ENCODE measurements at places on chromosomes 5 and 9. TPM values are rescaled to one million over a fixed set of nuclear protein-coding genes. Genes with fewer than 3 reads are reported as not detected.

PTPN3 gene
- 0.03 TPM for total RNA-seq

OR1J2 gene
- not detected for total RNA-seq

SLC34A3 gene
- total RNA-seq, result not detected

SPINK7 gene
- not detected for total RNA-seq

PPP2R2B gene
- 2.0 TPM for total RNA-seq

CCL21 gene
- not detected for total RNA-seq

IFT74 gene
- total RNA-seq, result 5.7 TPM

APBA1 gene
- total RNA-seq, result 0.13 TPM

FAM221B gene
- total RNA-seq, result not detected

GRCh38 chr9:134829356-134829937, 51.2 kb upstream of the FCN2 start:
- no peaks in the 10 kb centered on the region for H3K36me3 ChIP-seq
- no peak overlapping the region for H3K27ac ChIP-seq
- H3K4me3 ChIP-seq, result no peak overlapping the region
- H3K4me1 ChIP-seq, result no peaks in the 10 kb centered on the region
- DNase-seq, result no peak

DNA sequence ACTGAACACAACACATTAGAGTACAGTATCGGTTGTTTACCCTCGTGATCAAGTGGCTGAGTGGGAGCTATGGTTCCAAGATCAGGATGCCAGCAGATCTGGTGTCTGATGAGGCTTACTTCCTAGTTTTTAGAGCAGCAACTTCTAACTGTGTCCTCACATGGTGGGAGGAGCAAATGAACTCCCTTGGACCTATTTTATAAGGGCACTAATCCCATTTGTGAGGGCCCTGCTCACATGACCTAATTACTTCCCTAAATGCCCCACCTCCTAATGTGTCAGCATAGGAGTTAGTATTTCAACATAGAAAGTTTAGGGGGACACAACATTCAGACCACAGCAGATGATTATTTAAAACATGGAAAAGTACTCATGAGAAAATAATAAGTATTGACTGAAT, 111.8 kb downstream of the GCNT1 start:
- peak overlapping the region; percentile 63 for H3K27ac ChIP-seq
- peaks cover 23% of the 10 kb centered on the region for H3K36me3 ChIP-seq
- peaks cover 38% of the 10 kb centered on the region for H3K4me1 ChIP-seq
- H3K27me3 ChIP-seq, result peaks cover 12% of the 10 kb centered on the region
- H3K4me3 ChIP-seq, result peak overlapping the region; percentile 68

DNA sequence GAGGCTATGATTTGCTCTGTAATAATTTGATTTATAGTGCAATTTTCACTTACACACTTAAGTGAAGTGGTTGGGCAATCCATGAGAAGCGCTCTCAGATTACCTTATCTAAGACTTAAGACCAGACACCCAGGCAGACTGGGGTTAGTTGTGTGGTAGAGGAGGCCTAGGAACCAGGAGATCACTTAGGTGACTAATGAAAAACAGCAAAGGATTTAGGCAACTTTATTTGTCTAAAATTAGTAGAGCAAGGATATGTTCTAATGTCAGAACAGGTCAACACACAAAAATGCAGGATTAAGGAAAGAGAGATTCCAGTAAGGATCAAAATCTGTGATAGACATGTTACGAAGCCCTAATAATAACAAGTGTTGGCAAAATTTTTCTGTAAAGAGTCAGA, 913.8 kb downstream of the TLE1 start:
- H3K4me3 ChIP-seq, result no peak overlapping the region
- H3K27ac ChIP-seq, result no peak overlapping the region
- no peaks in the 10 kb centered on the region for H3K4me1 ChIP-seq
- H3K27me3 ChIP-seq, result no peaks in the 10 kb centered on the region
- H3K36me3 ChIP-seq, result no peaks in the 10 kb centered on the region

DNA sequence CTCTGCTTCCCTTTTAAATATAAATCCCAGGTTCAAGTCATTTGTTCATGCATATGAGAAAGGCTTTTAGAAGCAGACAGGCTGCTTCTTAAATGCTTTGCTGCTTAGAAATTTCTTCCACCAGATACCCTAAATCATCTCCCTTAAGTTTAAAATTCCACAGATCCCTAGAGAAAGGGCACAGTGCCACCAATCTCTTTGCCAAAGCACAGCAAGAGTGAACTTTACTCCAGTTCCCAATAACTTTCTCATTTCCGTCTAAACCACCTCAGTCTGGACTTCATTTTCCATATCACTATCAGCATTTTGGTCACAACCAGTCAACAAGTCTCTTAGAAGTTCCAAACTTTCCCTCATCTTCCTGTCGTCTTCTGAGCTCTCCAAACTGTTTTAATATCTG, 679.8 kb upstream of the FTMT start:
- H3K27ac ChIP-seq, result no peak overlapping the region
- no peaks in the 10 kb centered on the region for H3K36me3 ChIP-seq
- H3K27me3 ChIP-seq, result no peaks in the 10 kb centered on the region

DNA sequence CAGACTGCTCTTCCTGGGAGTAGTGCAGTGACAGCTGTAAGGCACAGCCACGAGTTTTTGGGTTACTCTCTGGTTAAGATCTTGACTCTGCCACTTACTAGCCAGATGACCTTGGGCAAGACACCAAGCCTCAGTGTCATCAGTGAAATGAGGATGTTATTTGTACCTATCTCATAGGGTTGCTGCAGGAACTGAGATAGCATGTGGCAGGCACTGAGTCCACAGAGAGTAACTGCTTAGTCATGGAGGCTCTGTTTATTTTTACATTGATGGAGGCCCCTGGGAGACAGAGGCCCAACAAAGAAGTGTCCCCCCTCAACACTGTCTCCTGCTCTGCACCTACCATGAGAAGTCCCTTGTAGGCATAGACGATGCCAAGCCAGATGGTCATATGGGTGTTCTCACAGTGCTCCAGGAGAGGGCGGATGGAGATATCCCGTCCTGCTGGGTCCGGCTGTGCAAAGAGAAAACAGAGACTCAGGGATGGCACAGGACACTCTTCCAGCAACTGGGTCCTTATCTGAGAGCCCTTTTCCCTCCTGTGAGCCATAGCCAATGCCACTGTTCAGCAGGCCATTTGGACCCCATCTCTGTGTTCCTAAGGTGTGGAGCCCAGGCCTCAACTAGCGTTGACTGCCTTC, 55.4 kb upstream of the TBC1D2 start:
- no peak overlapping the region for H3K4me3 ChIP-seq
- H3K4me1 ChIP-seq, result no peaks in the 10 kb centered on the region
- H3K27ac ChIP-seq, result no peak overlapping the region
- no peak for DNase-seq
- no peaks in the 10 kb centered on the region for H3K36me3 ChIP-seq
- H3K27me3 ChIP-seq, result no peaks in the 10 kb centered on the region

- H3K27ac ChIP-seq, result no peak overlapping the region
- peaks cover 15% of the 10 kb centered on the region for H3K4me1 ChIP-seq
- peaks cover 26% of the 10 kb centered on the region for H3K27me3 ChIP-seq
- peak overlapping the region; percentile 71 for H3K4me3 ChIP-seq
- no peak for DNase-seq
These were observed 486 bp downstream of the NPDC1 start for GRCh38 chr9:137045294-137046087.

- no peaks in the 10 kb centered on the region for H3K4me1 ChIP-seq
- no peak for DNase-seq
- peaks cover 26% of the 10 kb centered on the region for H3K36me3 ChIP-seq
- no peak overlapping the region for H3K27ac ChIP-seq
These were observed 24.6 kb downstream of the HSDL2 start for GRCh38 chr9:112404508-112404932.

- H3K4me3 ChIP-seq, result no peak overlapping the region
- no peaks in the 10 kb centered on the region for H3K4me1 ChIP-seq
- H3K27me3 ChIP-seq, result peaks cover 79% of the 10 kb centered on the region
- peaks cover 3% of the 10 kb centered on the region for H3K36me3 ChIP-seq
- peak overlapping the region; percentile 8 for H3K27ac ChIP-seq
These were observed 125.3 kb downstream of the TMEM174 start for GRCh38 chr5:73298251-73298771.

GRCh38 chr9:132008855-132009812, 70.5 kb downstream of the MED27 start:
- no peak for DNase-seq
- H3K36me3 ChIP-seq, result peaks cover 9% of the 10 kb centered on the region
- H3K4me1 ChIP-seq, result peaks cover 16% of the 10 kb centered on the region
- no peaks in the 10 kb centered on the region for H3K27me3 ChIP-seq
- no peak overlapping the region for H3K4me3 ChIP-seq
- H3K27ac ChIP-seq, result no peak overlapping the region

- H3K27me3 ChIP-seq, result peaks cover 30% of the 10 kb centered on the region
- no peak overlapping the region for H3K4me3 ChIP-seq
These were observed 148.7 kb upstream of the IL12B start for GRCh38 chr5:159478950-159479349.

GRCh38 chr5:85500869-85501268, 1116.2 kb upstream of the EDIL3 start:
- no peak overlapping the region for H3K27ac ChIP-seq
- no peak for DNase-seq
- no peaks in the 10 kb centered on the region for H3K27me3 ChIP-seq
- H3K36me3 ChIP-seq, result no peaks in the 10 kb centered on the region
- H3K4me1 ChIP-seq, result no peaks in the 10 kb centered on the region

- no peaks in the 10 kb centered on the region for H3K36me3 ChIP-seq
- no peak overlapping the region for H3K27ac ChIP-seq
- no peaks in the 10 kb centered on the region for H3K27me3 ChIP-seq
- H3K4me1 ChIP-seq, result peaks cover 14% of the 10 kb centered on the region
These were observed 100.4 kb upstream of the LARP1 start for GRCh38 chr5:154654486-154655371.

DNA sequence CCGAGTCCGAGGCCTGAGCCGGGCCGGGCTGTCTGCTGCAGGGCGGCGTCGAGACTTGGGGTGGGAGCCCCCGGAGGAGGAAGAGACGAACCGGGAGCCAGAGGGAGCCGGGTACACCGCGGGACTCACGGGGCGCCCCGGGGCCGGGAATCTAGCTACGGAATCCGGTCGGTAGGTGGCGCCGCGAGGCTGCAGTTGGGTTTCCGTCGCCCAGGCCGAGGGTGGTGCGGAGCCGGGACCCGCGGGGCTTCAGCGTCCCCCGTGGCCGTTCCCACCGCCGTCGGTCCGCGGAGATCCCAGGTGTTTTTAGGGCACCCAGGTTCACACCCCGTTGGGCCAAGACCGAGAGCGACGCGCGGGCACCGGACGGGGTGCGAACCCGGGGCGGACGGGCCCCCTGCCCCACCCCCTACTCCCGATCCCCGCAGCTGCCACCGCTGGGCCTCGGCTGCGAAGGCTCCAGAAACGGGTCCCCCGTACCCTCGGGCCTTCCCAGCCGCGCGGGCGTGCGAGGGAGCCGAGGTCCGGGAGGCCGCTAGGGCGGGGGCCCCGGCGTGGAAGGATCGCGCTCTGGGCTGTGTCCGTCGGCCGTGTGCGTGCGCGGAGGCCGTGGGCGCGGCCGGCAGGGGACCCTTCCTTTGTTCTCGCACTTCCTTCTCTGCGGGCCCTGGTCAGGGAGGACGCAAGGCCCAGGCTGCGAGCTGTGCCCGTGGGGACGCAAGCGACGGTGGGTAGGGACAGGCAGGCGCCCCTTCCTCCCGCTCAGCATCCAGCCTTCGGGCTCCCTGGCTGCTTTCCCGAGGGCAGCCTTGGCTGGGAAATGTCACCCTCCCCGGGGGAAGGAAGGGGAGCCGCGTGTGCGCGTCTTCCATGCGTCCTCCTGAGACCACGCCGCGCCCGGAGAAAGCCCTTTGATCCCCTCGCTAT, 146.6 kb downstream of the GAPVD1 start:
- peak overlapping the region; percentile 65 for H3K4me3 ChIP-seq
- no peak overlapping the region for H3K27ac ChIP-seq
- no peaks in the 10 kb centered on the region for H3K36me3 ChIP-seq
- peaks cover 14% of the 10 kb centered on the region for H3K27me3 ChIP-seq

DNA sequence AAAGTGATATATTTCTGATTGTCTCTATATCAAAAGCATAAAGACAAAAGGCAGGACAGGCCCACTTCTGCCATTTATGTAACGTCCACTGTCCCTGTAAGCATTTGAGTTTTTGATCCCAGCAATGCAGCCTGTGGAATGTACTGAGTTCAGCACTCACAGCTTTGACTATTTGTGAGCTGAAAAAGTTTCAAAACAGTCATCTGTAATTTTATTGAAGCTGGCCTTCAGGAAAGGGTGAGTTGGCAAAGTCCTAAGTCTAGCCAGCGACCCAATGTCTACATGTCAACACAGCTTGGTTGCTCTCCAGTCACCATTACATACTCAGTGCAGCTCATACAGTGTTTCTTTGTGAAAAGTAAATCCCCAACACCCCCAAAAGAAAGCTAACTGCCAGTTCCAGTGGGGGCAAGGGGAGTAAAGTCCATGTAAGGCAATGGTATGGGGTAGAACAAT, 9.7 kb downstream of the LIFR start:
- H3K27me3 ChIP-seq, result peaks cover 16% of the 10 kb centered on the region
- H3K36me3 ChIP-seq, result no peaks in the 10 kb centered on the region
- H3K27ac ChIP-seq, result no peak overlapping the region
- DNase-seq, result no peak
- H3K4me3 ChIP-seq, result no peak overlapping the region

DNA sequence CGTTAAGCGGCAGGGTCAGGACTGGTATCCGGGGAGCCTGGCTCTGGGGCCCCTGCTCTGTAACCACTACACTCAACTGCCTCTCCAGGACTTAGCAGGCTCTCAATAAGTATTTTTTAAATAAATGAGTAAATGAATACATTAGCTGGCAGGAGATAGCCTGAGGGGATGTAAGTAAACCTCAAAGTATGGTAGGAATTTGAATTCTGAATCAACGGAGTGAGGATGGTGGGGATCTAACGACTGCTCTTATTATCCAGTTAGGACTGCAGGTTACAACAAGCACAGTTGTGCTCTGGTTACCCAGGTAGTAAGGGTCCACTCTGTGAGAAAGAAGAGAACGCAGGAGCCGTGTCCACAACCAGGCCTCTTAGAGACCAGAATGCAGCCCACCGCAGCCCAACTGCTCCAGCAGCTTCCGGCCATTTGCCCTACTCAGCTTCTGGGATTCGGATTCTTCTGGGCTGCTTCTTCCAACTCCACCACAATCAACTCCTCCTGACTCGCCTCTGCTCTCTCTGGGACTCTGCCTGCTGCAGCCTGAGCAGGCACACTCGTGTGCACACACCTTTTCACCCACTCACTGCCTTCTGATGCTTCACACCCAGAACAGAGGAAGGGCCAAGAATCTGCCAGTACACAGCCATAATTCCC, 52.6 kb downstream of the MED27 start:
- no peak overlapping the region for H3K4me3 ChIP-seq
- no peak overlapping the region for H3K27ac ChIP-seq
- H3K4me1 ChIP-seq, result peaks cover 10% of the 10 kb centered on the region
- H3K27me3 ChIP-seq, result no peaks in the 10 kb centered on the region

DNA sequence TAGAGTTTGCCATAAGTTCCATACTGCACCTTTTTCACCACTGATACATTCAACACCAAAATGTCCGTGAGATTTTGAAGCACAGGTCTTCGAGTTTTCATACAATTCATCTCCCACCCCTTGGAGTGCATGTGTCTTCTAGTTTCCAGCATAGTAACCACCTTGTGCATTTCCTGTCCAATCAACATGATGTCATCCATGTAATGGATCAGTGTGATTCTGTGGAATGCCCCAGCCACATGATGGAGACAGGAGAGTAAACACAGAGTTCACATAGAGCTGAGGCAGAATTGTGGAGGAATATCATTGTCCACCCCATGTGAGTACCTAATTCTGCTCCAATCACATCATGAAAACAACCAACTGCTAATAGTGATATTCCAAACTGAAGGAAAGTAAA, 441.5 kb upstream of the CDH6 start:
- DNase-seq, result no peak
- no peaks in the 10 kb centered on the region for H3K36me3 ChIP-seq
- H3K4me1 ChIP-seq, result no peaks in the 10 kb centered on the region
- H3K27me3 ChIP-seq, result no peaks in the 10 kb centered on the region
- no peak overlapping the region for H3K4me3 ChIP-seq
- H3K27ac ChIP-seq, result no peak overlapping the region

GRCh38 chr9:33225319-33226147, 14.4 kb upstream of the SPINK4 start:
- no peaks in the 10 kb centered on the region for H3K36me3 ChIP-seq
- H3K4me3 ChIP-seq, result no peak overlapping the region
- H3K27me3 ChIP-seq, result peaks cover 3% of the 10 kb centered on the region
- H3K4me1 ChIP-seq, result peaks cover 33% of the 10 kb centered on the region
